ENCODE measurements at places on chromosomes 11 and 22.
A peak's percentile ranks its signal among the peaks of the same experiment; 100 is the strongest.

GRCh38 chr11:131906963-131907362 lies 536.5 kb downstream of the NTM start:
- peaks cover 3% of the 10 kb centered on the region for H3K36me3 ChIP-seq
- peaks cover 30% of the 10 kb centered on the region for H3K27me3 ChIP-seq
- no peaks in the 10 kb centered on the region for H3K4me1 ChIP-seq
- no peak for DNase-seq
- no peak overlapping the region for H3K4me3 ChIP-seq

- H3K36me3 ChIP-seq = no peaks in the 10 kb centered on the region
- H3K4me3 ChIP-seq = no peak overlapping the region
- no peak for DNase-seq
- no peaks in the 10 kb centered on the region for H3K4me1 ChIP-seq
These were observed 446.9 kb upstream of the B3GAT1 start for GRCh38 chr11:134858783-134859480.

DNA sequence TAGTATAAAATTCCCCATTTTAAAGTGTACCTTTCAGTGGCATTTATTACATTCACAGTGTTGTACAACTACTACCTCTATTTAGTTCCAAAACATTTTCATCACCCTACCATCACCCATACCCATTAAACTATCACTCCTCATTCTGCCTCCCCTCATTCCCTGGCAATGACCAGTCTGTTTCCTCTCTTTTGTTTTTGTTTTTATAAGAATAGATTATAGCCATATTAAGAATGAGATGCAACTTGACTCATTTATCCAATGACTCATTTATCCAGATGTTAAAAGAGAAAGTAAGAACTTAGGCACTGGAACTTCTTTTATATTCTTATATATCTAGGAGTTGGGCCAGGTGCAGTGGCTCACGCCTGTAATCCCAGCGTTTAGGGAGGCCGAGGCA lies 156.3 kb downstream of the FAT3 start:
- no peaks in the 10 kb centered on the region for H3K27me3 ChIP-seq
- no peak overlapping the region for H3K4me3 ChIP-seq
- no peaks in the 10 kb centered on the region for H3K36me3 ChIP-seq
- DNase-seq = no peak

- H3K27ac ChIP-seq = no peak overlapping the region
- no peaks in the 10 kb centered on the region for H3K36me3 ChIP-seq
- DNase-seq = no peak
These were observed 213.6 kb downstream of the DBX1 start for GRCh38 chr11:19946681-19947080.

- H3K27ac ChIP-seq = no peak overlapping the region
- no peaks in the 10 kb centered on the region for H3K36me3 ChIP-seq
- no peak for DNase-seq
- H3K27me3 ChIP-seq = no peaks in the 10 kb centered on the region
- H3K4me1 ChIP-seq = no peaks in the 10 kb centered on the region
These were observed 39.3 kb downstream of the ZNF202 start for GRCh38 chr11:123702139-123702538.

DNA sequence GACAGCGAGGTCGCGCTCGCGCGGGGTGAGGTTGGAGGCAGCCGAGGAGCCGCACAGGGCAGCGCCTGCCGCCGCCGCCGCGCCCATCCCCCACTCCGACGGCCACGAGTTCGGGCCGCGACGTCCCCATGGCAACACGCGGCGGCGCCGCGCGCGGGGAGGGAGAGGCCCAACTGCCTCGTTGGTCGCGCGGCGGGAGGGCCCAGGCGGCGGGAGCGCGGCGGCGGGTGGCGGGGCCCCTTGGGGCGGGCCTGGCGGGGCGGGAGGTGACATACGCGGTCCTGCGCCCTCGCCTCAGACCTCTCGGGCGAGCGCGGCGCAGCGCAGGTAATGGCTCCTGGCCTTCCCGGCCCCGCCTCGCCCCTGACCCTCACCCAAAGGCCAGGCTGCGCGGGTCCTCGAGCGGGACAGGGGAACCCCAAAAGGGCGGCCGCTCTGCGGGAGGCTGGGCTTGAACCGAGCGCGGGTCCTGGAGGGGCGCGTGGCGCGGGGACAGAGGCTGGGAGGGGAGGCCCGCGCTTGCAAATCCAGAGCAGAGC lies at the start of gene DEUP1:
Gene DEUP1 (plus strand): TSS at position 297 of the 539 bp plus-strand sequence. CDS start 1,518 bp downstream, outside the sequence.
- DNase-seq = peak; percentile 32
- peaks cover 2% of the 10 kb centered on the region for H3K36me3 ChIP-seq
- no peaks in the 10 kb centered on the region for H3K4me1 ChIP-seq

- H3K4me3 ChIP-seq = no peak overlapping the region
- DNase-seq = no peak
- H3K27me3 ChIP-seq = no peaks in the 10 kb centered on the region
- no peaks in the 10 kb centered on the region for H3K36me3 ChIP-seq
These were observed 258.5 kb downstream of the CNTN5 start for GRCh38 chr11:99279266-99279665.

- no peak overlapping the region for H3K4me3 ChIP-seq
- H3K4me1 ChIP-seq = peaks cover 10% of the 10 kb centered on the region
- H3K36me3 ChIP-seq = no peaks in the 10 kb centered on the region
- no peak for DNase-seq
- no peak overlapping the region for H3K27ac ChIP-seq
- H3K27me3 ChIP-seq = peaks cover 8% of the 10 kb centered on the region
These were observed 1354.4 kb downstream of the TBC1D22A start for GRCh38 chr22:48116871-48117270.

DNA sequence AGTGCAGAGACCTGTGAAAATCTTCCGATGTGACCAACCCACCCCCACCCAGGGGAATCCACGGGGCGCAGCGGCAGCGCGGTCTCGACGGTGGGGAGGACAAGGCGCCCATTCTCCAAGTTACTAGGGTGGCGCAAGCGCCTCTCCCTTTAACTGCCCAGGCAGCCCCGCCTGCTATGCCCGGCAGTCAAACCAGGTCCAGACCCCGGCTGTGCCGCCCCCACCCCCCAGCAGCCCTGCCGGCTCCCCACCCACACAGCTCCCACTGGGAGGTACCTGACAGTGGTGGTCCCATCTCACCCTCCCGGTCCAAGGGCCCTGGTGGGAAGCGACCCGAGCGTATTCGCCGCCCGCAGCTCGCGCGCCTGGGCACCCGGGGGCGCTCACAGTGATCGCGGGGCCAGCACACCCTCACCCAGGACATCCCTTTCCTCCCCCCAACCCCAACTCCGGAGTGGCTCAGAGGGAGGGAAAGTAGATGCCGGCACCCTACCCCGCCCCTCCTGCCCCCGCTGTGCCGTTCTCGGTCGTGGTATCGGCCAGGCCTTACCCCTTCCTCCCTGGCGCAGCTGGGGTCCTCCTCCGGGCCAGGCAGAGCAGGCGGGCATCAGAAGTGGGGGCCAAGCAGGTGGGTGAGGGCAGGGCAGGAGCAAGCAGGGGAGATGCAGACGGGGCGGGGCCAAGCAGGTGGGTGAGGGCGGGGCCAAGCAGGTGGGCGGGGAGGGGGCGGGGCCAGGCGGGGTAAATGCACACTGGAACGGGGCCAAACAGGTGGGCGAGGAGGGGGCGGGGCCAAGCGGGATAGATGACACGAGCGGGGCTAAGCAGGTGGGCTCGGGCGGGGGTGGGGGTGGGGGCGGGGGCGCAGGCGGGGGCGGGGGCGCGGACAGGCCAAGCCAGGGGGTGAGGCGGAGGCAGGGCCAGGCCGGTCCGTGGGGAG lies at the start of gene TRPM5:
Gene TRPM5 (minus strand): TSS at position 634 of the 940 bp plus-strand sequence. CDS start 21,478 bp downstream, outside the sequence.
- no peaks in the 10 kb centered on the region for H3K36me3 ChIP-seq
- peak within 1 kb of the TSS; percentile 93 for H3K4me3 ChIP-seq
- H3K4me1 ChIP-seq = peaks cover 34% of the 10 kb centered on the region
- DNase-seq = peak; percentile 79

DNA sequence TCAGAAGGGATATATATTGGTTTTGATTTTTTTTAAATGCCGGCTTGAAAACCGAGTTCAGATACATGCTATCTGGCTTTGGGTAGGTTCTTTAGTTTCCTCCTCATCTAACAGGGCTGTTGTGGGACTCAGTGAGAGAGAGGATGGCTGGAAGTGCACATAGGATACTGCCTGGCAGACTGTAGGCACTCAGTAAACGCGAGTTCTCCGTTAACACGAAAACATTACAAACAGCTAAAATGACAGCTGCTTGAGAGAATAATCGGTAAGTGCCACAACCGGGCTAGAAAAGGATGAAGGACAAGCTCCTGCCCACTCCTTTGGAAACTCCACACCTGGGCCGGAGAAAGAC lies 369 bp downstream of the XRRA1 start:
- H3K36me3 ChIP-seq = peaks cover 13% of the 10 kb centered on the region
- H3K27me3 ChIP-seq = no peaks in the 10 kb centered on the region
- H3K27ac ChIP-seq = peak overlapping the region; percentile 100
- DNase-seq = no peak

DNA sequence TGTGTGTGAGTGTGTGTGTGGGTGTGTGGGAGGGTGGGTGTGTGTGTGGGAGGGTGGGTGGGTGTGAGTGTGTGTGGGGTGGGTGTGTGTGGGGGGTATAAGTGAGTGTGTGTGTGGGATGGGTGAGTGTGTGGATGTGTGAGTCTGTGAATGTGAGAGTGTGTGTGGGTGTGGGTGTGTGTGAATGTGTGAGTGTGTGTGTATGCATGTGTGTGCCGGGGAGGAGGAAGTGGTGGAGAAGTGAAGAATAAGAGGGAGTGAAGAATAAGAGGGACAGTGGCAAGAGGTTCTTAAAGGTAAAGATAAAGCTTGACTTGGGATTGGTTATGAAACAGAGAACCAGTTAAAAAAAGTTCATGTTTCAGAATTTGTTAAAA lies 54.0 kb downstream of the PRR5L start:
- no peaks in the 10 kb centered on the region for H3K36me3 ChIP-seq
- H3K27me3 ChIP-seq = peaks cover 7% of the 10 kb centered on the region
- no peak overlapping the region for H3K27ac ChIP-seq
- peak overlapping the region; percentile 18 for H3K4me3 ChIP-seq
- DNase-seq = no peak

Measured in activated T-cell treated with anti-CD3 and anti-CD28 coated beads, Interleukin-2, amount 50 U/mL, for 72 hours (primary cell).